Progenitor cell of endocrine pancreas (in vitro differentiated cells): ENCODE measurements at places on chromosomes 4 and X.

DNA sequence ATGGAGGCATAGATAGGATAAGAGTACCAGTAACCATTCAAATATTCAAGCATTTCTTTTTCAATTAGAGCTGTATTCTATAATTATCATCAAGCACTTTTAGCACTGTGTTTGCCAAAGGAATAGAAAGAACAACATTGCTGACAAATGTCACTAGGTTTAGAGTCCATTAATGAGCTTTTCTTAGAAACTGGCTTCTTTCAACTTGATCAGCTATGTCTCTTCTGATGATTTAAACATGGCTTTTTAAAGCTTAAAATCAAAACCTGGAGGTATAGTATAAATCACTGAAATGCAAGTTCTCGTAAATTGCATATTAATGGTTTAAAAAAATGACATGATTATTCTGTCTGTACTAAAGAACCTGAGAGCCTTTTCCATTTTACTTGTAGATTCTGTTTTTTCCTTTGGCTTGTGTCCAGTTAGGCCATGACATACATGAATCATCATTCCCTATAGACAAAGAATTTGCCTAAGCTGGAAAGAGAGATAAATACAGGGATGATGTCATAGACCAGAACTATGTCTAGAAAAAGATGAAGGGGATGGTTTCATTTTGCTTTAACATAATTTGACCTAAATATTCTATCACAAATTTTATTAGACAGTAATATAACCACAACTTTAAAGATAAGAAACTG is 340.1 kb upstream of the CTSO start:
- DNase-seq: no peak

GRCh38 chr4:88489100-88489761 is 32.3 kb downstream of the HERC5 start:
- no peak for DNase-seq

- DNase-seq: no peak
Measured at GRCh38 chrX:106246511-106246910, 78.4 kb downstream of the PWWP3B start.

DNA sequence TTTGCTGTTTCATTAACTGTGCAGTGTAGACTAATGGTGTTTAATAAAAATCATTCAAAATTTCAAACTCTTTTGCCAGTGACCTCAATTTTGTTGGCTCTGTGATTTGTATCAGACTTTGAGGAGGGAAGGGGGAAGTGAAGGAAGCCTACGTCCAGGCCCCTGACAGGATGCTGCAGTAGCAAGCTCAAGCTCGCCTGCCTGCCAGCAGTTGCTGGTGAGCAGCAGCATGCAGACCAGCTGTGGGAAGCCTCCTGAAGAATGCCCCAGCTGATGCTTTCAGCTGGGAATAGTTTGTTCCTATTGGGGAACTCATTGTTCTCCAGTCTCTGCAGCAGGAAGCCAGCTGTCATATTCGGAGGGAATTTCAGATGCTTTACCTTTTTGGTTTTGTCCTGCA is 495.2 kb downstream of the AFF2 start:
- no peak for DNase-seq

GRCh38 chrX:103453655-103454054 is 65.6 kb downstream of the RAB40A start:
- DNase-seq: no peak

GRCh38 chrX:49257846-49258748 is 6.4 kb downstream of the FOXP3 start:
- DNase-seq: no peak

DNA sequence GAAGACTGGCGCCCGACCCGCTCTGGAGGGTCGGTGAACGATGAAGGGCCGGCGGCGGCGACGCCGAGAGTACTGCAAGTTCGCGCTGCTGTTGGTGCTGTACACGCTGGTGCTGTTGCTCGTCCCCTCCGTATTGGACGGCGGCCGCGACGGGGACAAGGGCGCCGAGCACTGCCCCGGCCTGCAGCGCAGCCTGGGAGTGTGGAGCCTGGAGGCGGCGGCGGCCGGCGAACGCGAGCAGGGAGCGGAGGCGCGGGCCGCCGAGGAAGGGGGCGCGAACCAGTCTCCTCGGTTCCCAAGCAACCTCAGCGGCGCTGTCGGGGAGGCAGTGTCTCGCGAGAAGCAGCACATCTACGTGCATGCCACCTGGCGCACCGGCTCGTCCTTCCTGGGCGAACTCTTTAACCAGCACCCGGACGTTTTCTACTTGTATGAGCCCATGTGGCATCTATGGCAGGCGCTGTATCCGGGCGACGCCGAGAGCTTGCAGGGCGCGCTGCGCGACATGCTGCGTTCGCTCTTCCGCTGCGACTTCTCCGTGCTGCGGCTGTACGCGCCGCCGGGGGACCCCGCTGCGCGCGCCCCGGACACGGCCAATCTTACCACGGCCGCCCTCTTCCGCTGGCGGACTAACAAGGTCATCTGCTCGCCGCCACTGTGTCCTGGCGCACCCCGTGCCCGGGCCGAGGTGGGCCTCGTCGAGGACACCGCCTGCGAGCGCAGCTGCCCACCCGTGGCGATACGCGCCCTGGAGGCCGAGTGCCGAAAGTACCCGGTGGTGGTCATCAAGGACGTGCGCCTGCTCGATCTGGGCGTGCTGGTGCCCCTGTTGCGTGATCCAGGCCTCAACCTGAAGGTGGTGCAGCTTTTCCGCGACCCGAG is 568 bp downstream of the CHST7 start:
- DNase-seq: peak; percentile 9

GRCh38 chr4:39067031-39067430 is 5.0 kb downstream of the KLHL5 start:
- no peak for DNase-seq

DNA sequence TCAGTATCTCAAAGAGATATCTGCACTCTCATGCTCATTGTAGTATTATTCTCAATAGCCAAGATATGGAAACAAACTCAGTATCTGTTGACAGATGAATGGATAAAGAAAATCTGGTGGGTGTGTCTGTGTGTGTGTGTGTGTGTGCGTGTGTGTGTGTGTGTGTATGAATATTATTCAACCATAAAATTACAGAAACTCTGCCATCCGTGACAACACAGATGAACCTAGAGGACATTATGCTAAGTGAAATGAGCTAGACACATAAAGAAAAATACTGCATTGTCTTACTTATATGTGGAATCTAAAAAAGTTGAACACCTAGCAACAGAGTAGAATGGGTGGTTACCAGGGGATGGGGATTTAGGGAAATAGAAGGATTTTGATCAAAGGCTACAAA is 13.2 kb downstream of the XKRX start:
- DNase-seq: no peak
